ENCODE measurements at places on chromosomes 7 and 10. TPM values are rescaled to one million over a fixed set of nuclear protein-coding genes. Genes with fewer than 3 reads are reported as not detected.
A peak's percentile ranks its signal among the peaks of the same experiment; 100 is the strongest.

DNA sequence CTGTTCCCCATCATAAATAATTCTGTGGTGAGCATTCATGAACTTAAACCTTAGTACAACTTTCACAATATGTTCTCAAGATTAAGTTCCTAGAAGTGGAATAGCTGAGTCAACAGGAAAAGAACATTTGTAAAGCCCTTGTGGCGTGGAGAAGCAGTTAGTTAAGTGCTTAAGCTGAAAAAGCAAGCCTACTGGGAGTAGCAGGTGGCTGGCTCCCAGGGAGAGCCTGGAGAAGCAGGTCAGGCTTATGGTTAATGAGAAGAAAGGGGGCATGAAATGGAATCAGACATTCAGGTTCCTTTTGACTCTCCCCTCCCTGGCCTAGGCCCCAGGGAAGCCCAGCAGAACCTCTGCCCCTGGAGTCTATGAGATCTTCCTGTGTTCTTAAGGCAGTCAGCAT is 35.3 kb downstream of the VSTM4 start:
- H3K27me3 ChIP-seq, result no peaks in the 10 kb centered on the region
- no peak overlapping the region for H3K4me3 ChIP-seq
- peak; percentile 52 for DNase-seq
- H3K4me1 ChIP-seq, result peaks cover 74% of the 10 kb centered on the region
- peak overlapping the region; percentile 63 for H3K27ac ChIP-seq
- peaks cover 19% of the 10 kb centered on the region for H3K36me3 ChIP-seq

The SVIL gene
- total RNA-seq, result 403 TPM

- no peaks in the 10 kb centered on the region for H3K27me3 ChIP-seq
- H3K36me3 ChIP-seq, result no peaks in the 10 kb centered on the region
- H3K27ac ChIP-seq, result no peak overlapping the region
- DNase-seq, result no peak
- no peaks in the 10 kb centered on the region for H3K4me1 ChIP-seq
Measured at GRCh38 chr10:28349892-28350291, 47.0 kb upstream of the MPP7 start.

DNA sequence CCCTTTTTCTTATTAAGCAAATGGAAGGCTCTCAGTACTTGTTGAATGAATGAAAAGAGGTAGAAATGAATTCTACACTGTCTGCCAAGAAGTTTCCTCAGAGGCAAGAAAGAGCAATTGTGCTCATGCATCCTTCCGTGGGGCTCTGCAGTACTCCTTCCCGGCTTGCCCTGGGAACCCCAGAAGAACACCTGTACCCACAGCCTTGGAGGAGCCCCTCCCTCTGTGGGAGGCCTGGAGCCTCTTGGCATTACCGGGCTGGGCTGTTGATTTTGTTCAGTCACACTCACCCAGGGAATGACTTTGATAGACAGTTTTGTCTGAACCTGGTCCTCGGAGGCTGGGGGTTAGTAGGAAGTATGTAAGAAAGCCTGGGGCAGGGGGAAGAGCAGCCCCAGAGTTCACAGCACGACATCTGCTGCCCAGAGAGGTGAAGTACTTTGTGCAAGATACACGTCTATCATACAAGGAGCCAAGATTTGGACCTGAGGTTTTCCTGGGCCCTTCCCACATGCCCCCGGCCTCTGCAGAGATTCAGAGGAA is 134.8 kb upstream of the GDF10 start:
- H3K27me3 ChIP-seq, result peaks cover 53% of the 10 kb centered on the region
- no peak for DNase-seq
- H3K36me3 ChIP-seq, result no peaks in the 10 kb centered on the region
- peak overlapping the region; percentile 48 for H3K4me3 ChIP-seq
- H3K4me1 ChIP-seq, result peaks cover 18% of the 10 kb centered on the region
- peak overlapping the region; percentile 48 for H3K27ac ChIP-seq

GRCh38 chr10:23824822-23825221 is 384.1 kb upstream of the KIAA1217 start:
- no peak overlapping the region for H3K27ac ChIP-seq
- H3K4me1 ChIP-seq, result no peaks in the 10 kb centered on the region
- H3K27me3 ChIP-seq, result peaks cover 19% of the 10 kb centered on the region
- no peaks in the 10 kb centered on the region for H3K36me3 ChIP-seq
- no peak overlapping the region for H3K4me3 ChIP-seq

DNA sequence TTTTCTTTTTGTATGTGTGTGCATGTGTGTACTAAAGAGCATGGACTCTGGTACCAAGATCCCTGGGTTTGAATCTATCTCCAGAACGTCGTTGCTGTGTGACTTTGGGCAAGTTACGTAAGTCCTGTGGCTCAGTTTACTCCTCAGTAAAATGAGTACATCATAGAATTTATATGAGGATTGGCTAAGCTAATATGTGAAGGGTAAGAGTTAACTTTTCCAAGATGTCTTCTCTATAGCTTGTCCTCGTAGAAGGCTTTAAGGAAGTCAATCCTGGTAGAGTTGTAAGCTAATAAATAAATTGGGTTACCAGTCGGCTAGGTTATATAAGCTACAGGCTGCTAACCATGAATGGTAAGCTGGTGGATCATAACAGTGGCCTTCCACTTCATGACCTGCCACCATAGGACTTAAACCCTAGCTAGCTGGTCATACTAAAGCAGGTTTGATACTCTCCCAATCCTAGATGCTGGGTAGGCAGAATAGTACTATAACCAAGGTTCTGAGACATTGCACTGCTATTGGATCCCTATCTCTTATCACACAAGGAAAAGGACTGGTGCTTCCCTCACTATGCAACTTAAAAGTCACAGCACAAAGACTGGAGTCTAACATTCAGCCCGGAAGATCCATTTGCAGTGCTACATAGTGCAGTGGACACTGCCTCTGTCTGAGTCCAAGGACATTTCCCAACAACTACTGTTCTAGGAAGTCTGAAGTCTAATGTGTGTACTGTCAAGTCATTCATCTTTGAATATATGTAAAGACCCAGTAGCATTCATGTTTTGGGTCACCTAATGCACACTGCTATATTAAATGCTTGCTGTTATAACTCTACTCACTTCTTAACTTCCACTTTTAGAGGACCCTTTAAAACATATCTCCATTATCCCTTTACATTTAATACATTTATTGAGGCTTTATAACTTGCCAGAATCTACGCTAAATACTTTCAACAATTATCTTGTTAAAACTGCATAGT is 156.2 kb downstream of the CRPPA start:
- H3K27ac ChIP-seq, result no peak overlapping the region
- H3K27me3 ChIP-seq, result no peaks in the 10 kb centered on the region
- peaks cover 6% of the 10 kb centered on the region for H3K4me1 ChIP-seq
- no peak for DNase-seq
- no peak overlapping the region for H3K4me3 ChIP-seq
- no peaks in the 10 kb centered on the region for H3K36me3 ChIP-seq

DNA sequence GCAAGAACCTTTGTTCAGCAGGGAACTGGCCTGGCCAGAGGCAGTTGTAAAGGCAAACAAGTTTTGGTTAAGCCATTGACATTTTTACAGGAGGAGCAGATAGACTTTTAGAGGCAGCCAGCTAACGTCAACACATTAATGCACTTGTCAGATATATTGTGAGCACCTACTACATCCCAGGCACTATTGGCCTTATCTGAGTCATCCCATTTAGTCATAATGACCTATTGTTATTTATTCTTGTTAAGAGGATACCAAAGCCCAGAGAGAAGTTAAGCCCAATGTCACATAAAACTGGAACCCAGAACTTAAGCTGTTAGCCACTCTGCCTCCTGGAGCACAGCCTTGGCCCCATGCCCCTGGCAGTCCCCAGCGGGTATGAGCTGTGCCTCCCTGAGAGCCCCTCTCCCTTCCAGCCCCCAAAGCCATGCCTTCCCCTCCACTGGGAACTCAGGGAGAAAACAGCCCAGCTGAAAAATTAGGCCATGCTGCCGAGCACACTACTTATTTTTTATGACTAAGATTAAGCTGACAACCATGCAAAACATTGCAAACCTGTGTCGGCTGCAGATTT is 32.7 kb upstream of the TRIM8 start:
- no peak overlapping the region for H3K4me3 ChIP-seq
- H3K36me3 ChIP-seq, result peaks cover 16% of the 10 kb centered on the region
- H3K4me1 ChIP-seq, result peaks cover 67% of the 10 kb centered on the region
- DNase-seq, result no peak
- H3K27ac ChIP-seq, result peak overlapping the region; percentile 61
- no peaks in the 10 kb centered on the region for H3K27me3 ChIP-seq

The SLC39A12 gene
- total RNA-seq, result not detected

The AMZ1 gene
- 0.11 TPM for total RNA-seq

DNA sequence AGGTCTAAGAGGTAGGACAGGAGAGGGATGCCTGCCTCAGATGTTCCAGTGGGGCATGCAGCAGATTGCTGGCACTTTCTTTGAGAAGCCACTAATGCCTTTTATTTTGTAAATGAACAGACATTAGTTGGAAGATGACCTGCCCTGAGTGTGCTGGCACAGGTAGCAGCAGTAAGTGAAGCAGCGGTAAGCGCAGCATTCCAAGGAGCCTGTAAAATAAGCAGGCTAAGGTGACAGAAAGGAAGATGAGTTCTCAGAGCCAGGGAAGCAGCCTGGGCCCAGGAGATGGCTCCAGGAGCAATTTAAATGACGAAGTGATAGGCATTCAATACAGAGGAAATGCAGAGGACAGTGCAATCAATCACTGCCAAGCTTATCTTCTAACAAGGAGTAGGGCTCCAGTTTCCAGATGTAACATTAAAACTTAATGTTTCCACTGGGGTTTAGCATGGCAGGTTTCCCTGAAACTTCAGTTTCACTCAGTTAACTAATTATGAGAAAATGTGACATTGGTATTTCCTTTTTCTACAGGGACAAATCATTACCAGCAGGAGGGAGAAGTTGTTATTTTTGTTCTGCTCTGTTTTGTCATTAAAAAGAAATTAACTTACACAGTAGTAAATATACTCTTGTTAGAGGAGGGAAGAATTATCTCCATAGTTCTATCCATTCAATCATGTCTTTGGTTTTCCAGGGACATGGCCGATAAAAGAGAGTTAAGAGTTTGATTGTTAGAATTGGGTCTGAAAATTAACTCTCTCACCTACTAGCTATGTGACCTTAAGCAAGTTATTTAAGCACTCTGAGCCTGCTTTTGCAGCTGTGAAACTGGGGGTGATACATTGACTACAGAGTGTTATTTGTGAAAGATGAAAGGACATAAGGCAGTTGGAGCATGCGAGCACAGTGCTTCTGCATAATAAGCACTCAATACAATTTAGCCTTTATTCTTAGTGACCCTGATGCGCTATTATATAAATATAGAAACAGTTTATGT is 96.6 kb upstream of the PTN start:
- no peaks in the 10 kb centered on the region for H3K27me3 ChIP-seq
- DNase-seq, result no peak

The CABCOCO1 gene
- total RNA-seq, result not detected

GRCh38 chr7:134374291-134374690 is 57.6 kb upstream of the SLC35B4 start:
- H3K36me3 ChIP-seq, result no peaks in the 10 kb centered on the region
- no peak overlapping the region for H3K27ac ChIP-seq
- H3K4me1 ChIP-seq, result no peaks in the 10 kb centered on the region
- peaks cover 76% of the 10 kb centered on the region for H3K27me3 ChIP-seq
- no peak overlapping the region for H3K4me3 ChIP-seq
- no peak for DNase-seq

DNA sequence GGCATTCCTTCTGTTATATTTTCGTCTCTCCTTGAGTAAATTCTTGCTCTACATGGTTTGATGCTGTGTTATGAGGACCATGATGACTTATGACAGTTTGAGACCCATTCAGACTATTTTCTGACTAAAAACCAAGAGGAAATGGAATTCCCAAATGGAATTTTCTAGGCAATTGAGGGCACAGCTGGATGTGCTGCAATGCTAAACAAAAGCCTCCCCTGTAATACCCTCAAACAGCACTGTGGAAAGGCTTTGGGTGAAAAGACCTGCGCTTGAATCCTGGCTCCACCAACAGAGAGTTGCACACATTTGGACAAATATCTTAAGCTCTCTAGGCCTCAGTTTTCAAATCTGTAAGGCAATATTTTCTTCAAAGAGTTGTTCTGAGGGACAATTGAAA is 129.1 kb downstream of the PRKG1 start:
- peaks cover 14% of the 10 kb centered on the region for H3K4me1 ChIP-seq
- no peak overlapping the region for H3K4me3 ChIP-seq
- DNase-seq, result no peak
- no peaks in the 10 kb centered on the region for H3K36me3 ChIP-seq

- peak overlapping the region; percentile 92 for H3K27ac ChIP-seq
- no peaks in the 10 kb centered on the region for H3K27me3 ChIP-seq
- peaks cover 53% of the 10 kb centered on the region for H3K4me1 ChIP-seq
- no peaks in the 10 kb centered on the region for H3K36me3 ChIP-seq
- peak overlapping the region; percentile 41 for H3K4me3 ChIP-seq
- peak; percentile 74 for DNase-seq
Measured at GRCh38 chr10:31707093-31708039, 221.3 kb downstream of the ARHGAP12 start.

- H3K4me3 ChIP-seq, result no peak overlapping the region
- H3K36me3 ChIP-seq, result no peaks in the 10 kb centered on the region
- peaks cover 11% of the 10 kb centered on the region for H3K27me3 ChIP-seq
- H3K27ac ChIP-seq, result no peak overlapping the region
- no peak for DNase-seq
Measured at GRCh38 chr7:37571806-37572205, 111.8 kb upstream of the GPR141 start.

The SUN3 gene
- total RNA-seq, result not detected

DNA sequence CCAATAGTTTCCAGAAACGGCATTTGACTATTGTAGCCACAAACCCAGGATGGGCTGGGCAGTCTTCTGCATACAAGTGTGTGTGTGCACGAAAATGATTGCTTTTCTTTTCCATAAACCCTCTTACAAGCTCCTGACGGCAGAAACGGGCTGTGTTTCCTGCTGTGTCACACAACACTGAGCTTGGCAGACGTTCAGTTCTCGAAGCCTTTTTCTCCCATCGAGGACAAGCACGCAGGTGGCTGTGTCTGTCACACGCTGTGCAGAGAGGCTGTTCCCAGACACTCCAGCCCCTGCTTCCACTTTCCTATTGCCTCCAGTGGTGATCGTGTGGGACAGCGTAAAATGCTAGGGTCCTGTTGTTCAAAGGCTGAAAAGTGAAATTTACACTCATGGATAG is 32.1 kb downstream of the RBAK start:
- no peak for DNase-seq
- no peaks in the 10 kb centered on the region for H3K4me1 ChIP-seq
- H3K4me3 ChIP-seq, result no peak overlapping the region
- H3K27me3 ChIP-seq, result peaks cover 53% of the 10 kb centered on the region
- no peaks in the 10 kb centered on the region for H3K36me3 ChIP-seq
